SIG-M5 (cell line): ENCODE measurements at places on chromosomes 11 and 22.

DNA sequence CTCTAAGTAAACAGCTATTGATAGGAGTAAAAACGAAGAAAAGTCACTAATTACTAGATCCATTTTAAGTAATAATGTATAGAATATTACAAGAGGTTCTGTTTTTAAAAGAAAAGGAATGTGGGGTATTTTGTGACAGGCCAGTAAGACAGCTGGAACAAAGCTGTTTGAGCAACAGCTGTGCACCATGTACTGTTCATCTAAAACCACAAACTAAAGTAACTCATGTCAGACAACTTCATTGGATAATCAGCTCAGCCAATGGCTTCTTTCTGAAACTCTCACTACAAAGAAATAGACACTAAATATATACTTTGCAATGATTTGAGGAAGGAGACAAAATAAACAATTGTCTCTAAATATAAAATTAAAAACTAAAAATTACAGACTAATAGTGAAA, 16.1 kb downstream of the RRAS2 start:
- DNase-seq = no peak

DNA sequence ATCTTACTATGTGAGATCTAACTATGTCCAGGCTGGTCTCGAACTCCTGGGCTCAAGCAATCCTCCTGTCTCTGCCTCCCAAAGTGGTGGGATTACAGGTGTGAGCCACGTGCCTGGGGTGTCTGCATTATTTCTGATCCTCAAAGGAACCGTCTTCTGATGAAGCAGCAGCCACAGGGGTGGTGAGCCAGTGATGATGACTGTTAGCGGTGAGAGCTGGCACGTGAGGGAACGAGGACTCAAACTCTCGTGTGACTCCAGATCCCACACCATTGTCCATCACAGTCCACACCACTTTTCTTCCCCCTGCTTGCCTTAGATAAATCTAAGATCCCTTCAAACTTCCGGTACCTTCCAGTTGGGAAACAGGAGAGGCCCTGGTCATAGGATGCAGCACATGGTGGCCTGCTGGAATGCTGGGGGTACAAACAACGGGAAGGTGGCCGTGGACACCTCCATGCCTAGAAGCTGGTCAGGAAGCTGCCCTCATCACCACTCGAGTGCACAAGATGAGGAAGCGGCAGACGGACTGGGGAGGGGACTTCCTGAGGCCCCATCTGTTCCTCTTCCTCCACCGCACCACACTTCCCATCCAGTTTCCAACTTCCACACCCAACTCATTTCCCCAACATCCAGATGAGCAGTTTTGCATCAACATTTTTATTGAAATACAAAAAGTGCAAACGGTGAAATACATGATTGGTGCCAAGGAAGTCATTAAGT, 23.8 kb downstream of the ARHGAP1 start:
- DNase-seq = no peak

- DNase-seq = no peak
Observed at GRCh38 chr11:125945011-125945796, 640 bp upstream of the VSIG10L2 start.

GRCh38 chr22:50227579-50228215, 17.1 kb downstream of the TUBGCP6 start:
- no peak for DNase-seq

GRCh38 chr11:22006901-22007300, 186.0 kb upstream of the ANO5 start:
- no peak for DNase-seq

DNA sequence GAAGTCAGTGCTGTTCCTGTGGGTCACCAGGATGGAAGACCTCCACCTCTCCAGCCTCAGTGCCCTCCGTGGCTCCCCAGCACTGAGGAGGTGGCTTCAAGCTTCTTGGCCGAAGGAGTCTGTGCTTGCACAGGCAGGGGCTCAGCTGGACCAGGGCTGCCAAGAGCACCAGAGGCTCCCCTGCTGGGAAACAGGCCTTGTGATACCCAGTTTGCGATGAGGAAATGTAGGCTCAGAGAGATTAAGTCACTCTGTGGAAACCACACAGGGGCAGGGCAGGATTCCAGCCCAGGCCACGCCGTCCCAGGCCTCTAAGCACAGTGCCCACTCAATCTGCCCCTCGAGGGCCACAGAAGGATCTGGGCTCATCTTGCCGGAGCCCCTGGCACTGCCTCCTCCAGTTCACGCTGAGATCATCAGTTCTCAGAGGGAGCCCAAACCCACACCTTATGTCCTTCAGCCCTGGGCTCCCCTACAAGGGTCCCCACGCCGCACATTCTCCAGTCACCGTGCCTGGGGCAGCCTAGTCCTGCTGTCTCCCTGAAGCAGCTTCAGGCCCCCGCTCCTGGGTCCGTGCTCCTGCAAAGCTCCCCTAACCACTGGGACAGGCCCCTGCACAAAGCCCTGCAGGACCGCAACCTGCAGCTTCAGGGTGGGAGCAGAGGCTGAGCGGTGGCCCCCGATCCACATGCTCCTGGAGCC, 21.6 kb downstream of the ANO1 start:
- DNase-seq = no peak

DNA sequence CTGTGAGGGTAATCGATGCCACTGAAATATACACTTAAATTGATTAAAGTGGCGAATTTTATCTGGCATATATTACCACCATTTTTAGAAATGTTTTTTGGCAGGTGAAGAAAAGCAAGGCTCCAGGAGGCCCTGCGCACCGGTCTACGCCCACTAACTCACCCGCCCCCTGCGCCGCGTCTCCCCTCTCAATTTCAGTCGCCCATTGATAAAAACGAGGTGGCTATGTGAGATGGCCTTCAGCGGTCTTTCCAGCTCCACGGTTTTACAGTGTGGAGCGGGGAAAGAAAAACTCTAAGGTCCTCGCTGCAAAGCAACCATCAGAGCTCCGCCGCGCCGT, 602 bp upstream of the AQP11 start:
- no peak for DNase-seq

DNA sequence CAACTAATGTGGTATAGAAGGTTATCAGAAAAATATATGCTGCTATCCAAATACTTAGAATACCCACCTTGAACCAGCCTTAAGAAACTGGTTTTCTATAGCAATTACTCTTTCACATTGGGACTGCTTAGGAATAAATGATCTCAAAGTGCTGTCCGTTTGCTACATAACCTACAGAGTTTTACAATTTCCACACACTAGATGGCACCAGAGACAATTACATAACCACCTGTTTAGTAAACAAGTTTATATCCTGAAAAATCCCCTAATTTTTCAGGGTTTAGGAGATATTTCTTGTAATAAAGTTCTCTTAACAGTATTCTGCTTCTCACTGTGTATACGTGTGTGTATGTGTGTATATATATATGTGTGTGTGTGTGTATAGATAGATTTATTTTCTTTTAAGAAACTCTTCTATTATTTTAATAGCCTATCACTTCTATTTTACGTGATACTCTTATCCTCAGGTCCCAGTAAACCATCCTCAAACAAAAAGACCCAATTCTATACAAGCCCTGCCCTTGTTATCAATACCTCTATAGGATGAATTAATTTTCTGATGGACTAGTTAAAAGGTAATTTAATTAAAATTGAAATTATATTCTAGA, 6.7 kb upstream of the OR5I1 start:
- DNase-seq = no peak

GRCh38 chr11:48063424-48063978, 83.1 kb downstream of the PTPRJ start:
- DNase-seq = no peak

DNA sequence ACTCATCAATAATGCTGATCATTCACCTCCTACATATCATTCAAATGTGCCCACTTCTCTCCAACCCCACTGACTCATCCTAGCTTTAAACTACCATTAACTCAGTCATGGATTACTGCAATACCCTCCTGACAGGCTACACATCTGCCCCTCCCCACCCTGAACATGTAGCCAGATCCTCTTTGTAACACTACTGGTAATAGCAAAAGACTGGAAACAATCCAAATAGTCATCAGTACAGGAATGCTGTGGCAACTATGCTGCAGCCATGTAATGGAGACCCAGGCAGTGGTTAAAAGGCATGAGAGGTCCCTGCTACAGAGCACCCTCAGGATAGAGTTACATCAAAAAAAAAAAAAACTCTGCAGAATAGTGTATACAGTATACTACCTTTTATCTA, 16.6 kb downstream of the SLC43A3 start:
- no peak for DNase-seq

DNA sequence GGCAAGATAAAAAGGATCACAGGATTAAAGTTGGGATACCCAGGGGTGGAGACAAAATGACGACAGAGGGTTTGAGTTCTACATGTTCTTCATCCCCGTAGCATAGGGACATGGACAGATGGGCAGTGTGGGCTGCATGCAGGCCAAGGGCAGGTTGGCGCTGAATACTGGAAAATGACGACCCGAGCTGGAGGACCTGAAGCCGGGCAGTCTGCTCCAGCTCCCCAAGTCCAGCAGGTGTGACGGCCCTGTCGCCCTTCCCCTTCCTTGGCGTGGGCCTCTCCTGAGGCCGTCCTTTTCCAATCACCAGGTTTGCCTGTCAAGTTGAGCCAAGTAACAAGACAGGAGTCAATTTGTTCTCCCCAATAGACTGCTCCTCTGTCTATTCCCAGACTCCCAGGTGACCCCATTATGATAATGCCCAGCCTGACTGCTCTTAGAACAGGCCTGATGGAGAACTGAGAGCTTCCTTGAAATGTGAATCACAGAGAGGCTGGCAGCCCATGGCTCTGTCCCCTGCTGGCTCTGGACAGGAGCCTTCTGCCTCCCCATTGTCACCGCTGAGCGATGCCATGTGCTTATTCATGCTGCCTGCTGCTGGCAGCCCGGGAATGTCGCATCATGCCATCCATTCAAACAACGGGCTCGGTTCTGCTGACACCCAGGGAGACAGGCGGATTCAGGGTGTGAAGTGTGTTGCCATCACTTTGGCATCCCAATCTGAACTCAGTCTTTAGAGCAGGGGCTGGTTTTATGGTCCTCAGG, 392.1 kb downstream of the NTM start:
- DNase-seq = no peak

DNA sequence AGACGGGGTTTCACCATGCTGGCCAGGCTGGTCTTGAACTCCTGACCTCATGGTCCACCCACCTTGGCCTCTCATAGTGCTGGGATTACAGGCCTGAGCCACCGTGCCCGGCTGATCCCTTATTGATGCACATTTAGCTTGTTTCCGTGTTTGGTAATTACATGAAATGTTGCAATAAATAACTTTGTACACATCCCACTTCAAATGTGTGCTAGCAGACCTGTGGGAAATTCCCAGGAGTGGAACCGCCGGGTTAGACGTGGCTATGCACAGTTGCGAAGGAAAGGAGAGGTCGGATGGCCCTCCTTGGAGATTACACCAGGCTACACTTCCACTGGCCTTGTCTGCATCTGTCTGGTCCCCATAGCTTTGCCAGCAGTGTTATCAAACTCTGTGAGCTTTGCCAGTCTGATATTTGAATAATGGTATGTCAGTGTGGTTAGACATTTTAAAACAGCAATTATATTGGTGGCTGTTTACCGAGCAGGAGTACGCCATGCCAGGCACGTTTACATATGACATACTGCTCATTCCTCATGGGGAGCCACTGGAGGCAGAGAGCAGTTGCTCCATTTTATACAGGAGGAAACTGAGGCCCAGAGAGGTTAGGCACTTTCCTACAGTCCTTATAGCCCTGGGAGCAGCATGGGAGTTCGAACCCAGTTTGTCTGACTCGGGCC, 27.2 kb upstream of the SYT7 start:
- DNase-seq = no peak

DNA sequence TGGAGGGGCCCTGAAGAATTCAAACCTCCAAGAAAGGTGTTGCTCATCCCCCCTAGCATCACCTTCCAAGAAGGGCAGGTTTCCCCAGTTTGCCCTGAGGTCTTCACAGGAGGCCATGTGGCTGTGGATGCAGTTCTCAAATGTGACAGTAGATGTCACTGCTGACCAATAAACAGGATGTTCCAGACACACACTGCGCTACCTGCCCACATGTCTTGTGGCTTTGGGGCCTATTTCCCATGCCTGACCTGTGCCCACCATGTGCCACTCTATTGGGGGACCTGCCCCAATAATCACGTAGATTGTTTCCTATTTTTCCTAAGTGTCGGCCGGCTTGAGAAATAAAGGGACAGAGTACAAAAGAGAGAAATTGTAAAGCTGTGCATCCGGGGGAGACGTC, 4.5 kb downstream of the GSTT2 start:
- DNase-seq = no peak

GRCh38 chr11:88100151-88100550, 75.1 kb downstream of the RAB38 start:
- DNase-seq = no peak

- DNase-seq = no peak
Observed at GRCh38 chr22:50056214-50056972, 1.7 kb downstream of the TTLL8 start.

- DNase-seq = no peak
Observed at GRCh38 chr11:102771351-102771750, 9.1 kb downstream of the MMP10 start.

DNA sequence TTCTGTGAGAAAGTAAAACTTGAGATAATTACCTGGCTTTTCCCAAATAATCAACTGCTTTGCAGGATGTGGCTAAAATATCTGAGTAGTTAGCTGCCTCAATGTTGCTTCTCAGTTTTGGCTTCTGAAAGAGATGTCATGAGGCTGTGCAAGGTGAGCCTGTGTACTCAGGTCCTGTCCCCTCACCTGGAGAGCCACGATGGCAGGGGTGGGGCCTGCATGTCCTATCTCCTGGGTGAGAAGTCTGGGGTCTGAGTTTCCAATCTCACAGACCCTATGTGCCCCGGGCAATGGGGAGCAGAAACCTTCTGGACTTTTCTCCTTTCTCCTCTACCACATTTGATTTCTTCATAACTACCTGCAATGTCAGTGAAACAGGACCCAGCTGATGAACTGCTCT, 338.6 kb upstream of the B3GAT1 start:
- no peak for DNase-seq

- no peak for DNase-seq
Observed at GRCh38 chr11:76140912-76141574, 65.3 kb downstream of the WNT11 start.

DNA sequence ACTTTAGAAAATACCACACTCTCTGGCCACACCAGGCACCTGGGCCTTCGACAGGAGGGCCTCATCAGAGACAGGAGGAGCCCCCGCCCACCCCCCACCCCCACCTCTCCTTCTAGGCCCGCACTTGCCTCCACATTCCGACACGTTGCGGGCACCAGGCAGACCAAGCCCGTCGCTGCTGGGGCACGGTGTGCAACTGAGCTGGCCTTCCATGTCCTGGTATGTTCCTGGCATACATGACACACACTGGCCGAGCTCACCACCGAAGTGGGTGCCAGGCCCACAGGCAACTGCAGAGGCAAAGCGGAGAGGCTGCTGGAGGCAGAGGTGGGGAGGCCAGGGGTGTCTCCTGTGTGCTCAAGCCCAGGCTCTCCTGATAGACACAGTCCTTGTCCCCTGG, 27.0 kb upstream of the TTLL12 start:
- DNase-seq = no peak

GRCh38 chr22:22616636-22617035, 27.8 kb upstream of the GGTLC2 start:
- DNase-seq = no peak

GRCh38 chr11:59560290-59560701, 49.0 kb downstream of the OR4D9 start:
- no peak for DNase-seq

GRCh38 chr11:69390561-69390960, 90.9 kb upstream of the LINC01488 start:
- no peak for DNase-seq
